ENCODE measurements at places on chromosomes 7 and 10.

- DNase-seq = no peak
These were observed 14.0 kb upstream of the IL6 start for GRCh38 chr7:22712999-22713398.

DNA sequence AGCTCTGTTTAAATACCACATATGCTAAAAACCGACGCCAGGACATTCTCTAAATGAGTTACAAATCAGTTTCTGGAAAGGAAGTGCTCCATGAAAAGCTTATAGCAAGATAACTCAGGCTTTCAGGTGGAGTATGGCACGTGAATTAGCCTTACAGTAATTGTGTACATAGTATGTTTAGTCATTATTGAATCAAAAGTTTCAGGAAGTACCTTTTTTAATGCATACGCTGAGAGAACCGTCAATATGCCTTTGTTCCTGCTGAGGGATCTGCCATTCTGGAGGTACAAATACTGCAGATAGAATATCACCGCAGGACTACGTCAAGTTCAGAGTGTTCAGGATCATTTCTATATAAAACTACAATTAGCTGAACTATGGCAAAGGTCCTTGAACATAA lies 45.7 kb downstream of the ANKMY2 start:
- DNase-seq = no peak

DNA sequence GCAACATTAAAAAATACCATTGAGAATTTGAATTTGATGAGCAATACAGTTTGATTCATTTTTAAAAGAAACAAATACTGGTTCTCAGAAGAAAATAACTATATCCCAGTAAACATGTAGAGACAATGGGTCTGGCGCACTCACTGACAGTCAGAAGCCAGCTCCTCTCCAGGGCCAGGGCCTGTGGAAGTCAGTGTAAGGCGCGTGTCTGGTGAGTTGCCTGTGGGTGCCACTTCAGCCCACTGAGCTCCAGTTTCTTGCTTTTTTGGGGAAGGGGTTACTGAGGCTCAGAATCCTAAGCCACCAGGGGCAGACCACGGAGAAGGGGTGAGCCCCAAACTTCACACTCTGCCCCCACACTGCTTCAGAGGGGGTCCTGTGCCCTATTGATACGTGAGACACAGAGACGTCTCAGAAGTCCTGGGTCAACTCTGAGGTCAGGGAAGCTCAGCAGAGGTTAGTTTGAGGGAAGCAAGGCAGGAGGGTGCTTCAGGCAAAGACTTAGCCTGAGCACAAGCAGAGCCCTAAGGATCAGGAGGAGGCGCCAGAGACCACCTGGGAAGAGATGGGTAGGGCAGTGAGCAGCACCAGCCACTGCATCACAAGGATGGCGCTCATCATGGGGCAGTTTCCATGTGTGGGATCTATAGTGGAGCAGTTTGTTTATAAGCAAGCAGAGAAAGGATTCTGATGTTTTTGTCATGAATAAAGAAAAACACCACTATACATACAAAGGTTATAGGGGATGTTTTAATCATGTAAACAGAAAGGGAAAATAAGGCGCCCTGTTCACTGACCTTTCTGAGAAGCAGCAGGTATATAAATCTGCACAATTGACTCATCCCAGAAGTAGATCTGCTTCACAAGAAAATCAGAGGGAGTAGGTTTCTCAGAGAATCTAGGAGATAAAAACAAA lies 95.7 kb downstream of the PKD1L1 start:
- DNase-seq = no peak

DNA sequence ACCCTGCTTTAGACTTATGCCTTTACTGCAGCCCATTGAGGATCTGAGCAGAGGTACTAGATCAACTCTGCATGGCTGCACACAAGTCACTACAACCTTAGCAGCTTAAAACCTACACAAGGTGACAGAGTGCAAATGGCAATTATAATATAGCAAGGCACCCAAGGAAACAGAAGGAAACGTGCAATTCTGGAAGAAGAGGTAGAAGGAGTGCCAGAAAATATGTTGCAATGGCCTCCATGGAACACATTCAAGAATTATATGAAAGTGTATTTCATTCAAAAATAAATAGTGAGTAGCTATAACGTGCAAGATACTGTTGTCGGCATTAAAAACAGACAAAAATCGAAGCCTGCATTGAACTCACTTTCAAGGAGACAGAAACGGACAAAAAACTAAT lies 2.9 kb upstream of the AKR1C8 start:
- no peak for DNase-seq

- no peak for DNase-seq
These were observed 140.4 kb downstream of the NRBF2 start for GRCh38 chr10:63273577-63273976.

DNA sequence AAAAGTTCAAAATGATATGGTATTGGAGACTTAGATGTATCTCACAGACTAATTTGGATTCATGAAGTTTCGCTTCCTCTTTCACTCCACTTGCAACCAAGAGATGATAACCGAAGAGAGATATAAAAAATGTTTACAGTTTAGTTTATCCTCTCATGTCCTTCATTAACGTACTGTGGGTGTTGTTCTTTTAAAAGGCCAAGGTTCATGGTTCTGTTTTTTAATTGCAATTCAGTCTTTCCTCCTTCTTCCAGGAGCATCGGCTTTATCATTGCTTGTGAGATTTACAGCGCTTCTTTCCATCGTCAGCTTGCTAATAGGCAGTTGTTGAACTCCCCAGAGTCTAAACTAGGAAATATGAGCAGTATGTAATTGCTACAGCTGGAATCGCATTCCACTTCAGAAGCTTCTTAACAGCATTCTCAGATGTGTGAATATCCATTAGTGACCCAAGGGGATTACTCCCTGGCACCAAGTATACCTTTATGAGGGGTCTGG lies 75.9 kb upstream of the HGF start:
- peak; percentile 47 for DNase-seq

- DNase-seq = no peak
These were observed 547.8 kb upstream of the STEAP1 start for GRCh38 chr7:89606511-89606910.

DNA sequence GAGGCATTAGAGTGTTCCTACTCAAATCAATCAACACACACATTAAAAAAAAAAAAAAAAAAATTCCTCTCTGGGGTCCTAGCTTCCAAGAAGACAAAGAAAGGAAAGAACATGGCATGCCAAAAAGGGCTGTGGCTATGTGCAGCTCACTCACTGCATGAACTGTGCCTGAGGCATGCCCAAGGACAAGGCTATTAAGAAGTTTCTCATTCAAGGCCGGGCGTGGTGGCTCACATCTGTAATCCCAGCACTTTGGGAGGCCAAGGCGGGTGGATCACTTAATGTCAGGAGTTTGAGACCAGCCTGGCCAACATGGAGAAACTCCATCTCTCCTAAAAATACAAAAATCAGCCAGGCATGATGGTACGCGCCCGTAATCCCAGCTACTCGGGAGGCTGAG lies 41.9 kb upstream of the PPP3CB start:
- DNase-seq = no peak

DNA sequence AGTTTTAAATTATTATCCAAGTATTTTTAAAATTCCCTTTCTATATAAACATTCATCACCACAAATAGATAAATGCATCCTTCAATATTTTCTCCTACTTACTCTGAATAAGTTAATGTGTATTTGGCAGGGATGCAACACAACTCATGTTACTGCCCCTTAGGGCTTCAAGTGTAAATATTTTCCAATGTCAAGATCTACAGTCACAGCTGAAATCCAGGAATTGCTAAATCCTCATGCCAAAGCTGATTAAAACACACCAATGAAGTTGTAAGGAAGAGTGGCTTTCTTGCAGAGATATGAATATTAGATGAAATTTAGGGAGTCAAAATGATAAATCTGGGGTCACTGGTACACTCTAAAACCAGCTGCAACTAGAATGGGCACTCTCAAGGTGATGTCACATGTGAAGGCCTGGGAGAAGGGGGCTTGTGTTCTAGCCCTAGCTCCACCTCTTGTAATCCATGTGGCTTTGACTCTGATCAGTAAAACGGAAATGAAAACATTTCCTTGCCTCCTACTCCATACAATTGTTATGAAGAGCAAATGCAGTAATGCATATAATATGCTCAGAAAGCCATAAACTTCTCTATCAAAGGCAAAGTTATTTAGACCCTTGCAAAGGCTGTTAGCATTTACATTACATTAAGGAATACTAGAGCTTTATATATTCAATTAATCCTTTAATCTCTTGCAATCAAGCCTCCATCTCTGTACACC lies 228.1 kb upstream of the NFE2L3 start:
- no peak for DNase-seq

DNA sequence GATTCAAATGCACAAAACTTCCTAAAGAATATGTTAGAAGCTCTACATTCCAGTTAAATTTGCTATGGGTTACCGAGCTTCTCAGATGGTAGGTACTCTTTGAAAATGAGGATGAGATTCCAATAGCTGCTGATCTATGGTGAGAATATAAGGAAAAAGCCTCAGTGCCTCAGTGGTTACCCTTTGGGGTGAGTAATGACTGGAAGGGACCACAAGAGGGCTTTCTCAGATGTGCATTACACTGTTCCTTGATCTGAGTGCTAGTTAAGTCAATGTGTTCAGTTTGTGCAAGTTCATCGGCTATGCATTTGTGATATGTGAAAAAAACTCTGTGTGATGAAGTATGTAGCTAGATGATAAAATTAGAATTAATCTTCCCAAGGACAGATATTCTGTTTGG lies 3.5 kb downstream of the NRCAM start:
- peak; percentile 20 for DNase-seq

- no peak for DNase-seq
These were observed 57.8 kb downstream of the CARD11 start for GRCh38 chr7:2985866-2986265.

DNA sequence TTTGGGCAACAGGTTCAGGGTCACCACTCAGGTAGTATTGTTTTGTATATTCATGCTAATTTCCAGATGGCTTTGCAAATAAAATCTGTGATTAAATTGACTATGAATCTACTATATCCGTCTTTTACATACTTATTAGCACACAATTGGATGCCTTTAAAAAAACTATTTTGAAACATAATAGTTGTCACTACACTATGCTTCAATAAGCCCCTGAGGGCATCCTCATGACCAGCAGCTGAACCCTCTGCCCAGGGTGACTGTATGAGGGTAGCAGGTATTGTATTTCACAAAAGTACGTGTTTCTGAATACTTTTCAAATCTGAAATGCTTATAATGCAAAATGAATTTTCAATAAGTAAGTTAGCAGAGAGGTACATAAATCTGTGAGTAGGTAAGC lies 97.3 kb downstream of the DNAH11 start:
- no peak for DNase-seq

GRCh38 chr7:16455591-16455990 lies 9.9 kb downstream of the SOSTDC1 start:
- DNase-seq = no peak

GRCh38 chr7:41114131-41114530 lies 588.8 kb downstream of the INHBA start:
- DNase-seq = no peak

DNA sequence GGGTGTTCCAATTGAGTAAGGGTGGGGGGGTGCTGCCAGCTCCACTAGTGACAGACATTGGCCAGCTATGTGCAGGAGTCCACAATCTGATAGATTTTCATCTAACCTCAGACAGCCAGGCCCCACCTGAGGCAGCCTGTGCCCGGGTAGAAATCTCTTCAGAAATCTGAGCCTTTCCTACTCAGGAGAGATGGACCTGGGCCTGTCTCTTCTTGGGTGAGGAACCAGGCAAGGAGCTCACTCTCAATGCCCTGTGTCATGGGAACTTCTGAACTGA lies 86.9 kb downstream of the UBE2H start:
- no peak for DNase-seq

GRCh38 chr7:125357676-125358455 lies 428.2 kb upstream of the POT1 start:
- DNase-seq = no peak

DNA sequence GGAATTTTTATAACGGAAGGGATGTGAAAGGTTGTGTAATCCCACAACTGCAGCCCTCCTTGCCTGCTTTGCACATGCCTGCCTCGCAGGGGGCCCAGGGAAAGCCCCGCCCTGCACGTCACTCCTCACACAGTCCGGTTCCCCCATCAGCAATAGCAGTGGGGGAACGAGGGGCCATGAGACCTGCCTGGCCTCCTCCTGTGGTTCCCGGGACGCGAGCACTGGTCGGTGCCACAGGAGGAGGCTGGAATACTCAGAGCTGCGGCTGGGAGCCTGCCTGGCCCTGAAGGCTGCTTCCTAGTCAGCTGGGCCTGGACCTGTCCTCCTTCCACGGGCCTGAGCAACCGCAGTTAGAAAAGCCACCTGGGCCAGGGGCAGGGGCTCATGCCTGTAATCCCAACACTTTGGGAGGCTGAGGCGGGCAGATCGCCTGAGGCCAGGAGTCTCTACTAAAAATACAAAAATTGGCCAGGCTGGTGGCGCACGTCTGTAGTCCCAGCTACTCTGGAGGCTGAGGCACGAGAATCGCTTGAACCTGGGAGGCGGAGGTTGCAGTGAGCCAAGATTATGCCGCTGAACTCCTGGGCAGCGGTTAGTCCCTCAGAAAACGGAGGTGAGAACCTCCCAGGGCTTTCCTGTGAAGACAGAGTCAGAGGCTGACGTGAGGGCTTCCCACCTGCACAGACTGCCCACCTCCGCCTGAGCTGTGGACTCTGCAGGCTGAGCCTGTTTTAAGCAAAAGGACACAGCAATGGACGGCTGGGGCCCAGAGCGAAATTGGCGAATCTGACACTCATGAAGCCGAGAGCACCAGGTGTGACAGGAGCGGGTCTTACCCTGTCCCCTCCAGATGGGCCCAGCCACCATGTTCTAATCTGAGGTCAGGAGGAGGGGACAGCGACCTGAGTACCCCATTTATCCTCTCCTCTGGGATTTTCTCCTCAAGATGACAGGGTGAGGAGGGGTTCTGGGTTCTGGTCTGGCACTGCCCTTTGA lies 52.9 kb downstream of the VIPR2 start:
- no peak for DNase-seq

- DNase-seq = no peak
These were observed 5.1 kb downstream of the STK31 start for GRCh38 chr7:23715099-23715498.

- DNase-seq = peak; percentile 39
These were observed 107.1 kb upstream of the FAM20C start for GRCh38 chr7:85074-85882.

GRCh38 chr7:129366-130221 lies 62.8 kb upstream of the FAM20C start:
- DNase-seq = peak; percentile 92

GRCh38 chr10:132306864-132307751 lies 642 bp downstream of the STK32C start:
- peak; percentile 19 for DNase-seq

- no peak for DNase-seq
These were observed 32.9 kb upstream of the JCAD start for GRCh38 chr10:30092151-30092790.

GRCh38 chr7:91103363-91103762 lies 160.9 kb upstream of the FZD1 start:
- no peak for DNase-seq
